Fibroblast of the aortic adventitia (primary cell): ENCODE measurements at places on chromosomes 1 and 21. TPM values are rescaled to one million over a fixed set of nuclear protein-coding genes. Genes with fewer than 3 reads are reported as not detected.

DNA sequence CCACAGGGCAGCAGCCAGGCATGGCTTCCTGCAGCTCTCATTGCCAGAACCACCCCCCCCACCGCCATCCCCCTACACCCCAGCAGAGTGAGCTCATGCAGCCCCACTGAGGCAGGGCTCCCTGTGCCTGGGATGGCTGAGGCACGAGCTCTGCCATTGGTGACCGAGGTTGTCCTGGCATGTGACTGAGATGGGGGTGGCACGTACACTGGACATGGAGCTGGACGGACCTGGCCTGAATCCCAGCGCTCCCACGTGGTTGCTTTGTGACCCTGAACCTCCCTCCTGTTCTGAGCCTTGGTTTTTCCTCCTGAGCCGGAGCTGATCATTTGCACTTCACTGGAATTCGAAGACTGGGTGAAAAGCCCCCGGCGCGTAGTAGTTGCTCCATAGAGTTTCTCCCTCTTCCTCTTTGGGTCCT, 28.3 kb downstream of the ALPL start:
- DNase-seq = no peak

DNA sequence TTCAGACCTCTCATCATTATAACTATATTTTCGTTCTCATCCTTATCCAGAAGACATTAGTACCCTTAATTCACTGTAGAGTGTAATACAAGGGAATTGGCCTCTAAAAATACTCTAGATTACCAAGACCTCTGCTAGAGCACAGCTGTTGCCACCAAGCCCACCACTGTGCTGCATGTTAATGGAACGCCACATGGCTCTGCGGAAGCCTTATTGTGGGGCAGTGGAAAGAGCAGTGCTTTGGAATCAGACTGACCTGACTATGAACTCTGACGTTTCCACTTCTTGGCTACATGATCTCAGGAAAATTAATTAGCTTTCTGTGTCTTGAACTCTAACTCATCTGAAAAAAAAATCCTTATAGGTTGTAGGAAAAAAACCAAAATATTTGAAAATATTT, 222.1 kb downstream of the LMX1A start:
- DNase-seq = no peak

DNA sequence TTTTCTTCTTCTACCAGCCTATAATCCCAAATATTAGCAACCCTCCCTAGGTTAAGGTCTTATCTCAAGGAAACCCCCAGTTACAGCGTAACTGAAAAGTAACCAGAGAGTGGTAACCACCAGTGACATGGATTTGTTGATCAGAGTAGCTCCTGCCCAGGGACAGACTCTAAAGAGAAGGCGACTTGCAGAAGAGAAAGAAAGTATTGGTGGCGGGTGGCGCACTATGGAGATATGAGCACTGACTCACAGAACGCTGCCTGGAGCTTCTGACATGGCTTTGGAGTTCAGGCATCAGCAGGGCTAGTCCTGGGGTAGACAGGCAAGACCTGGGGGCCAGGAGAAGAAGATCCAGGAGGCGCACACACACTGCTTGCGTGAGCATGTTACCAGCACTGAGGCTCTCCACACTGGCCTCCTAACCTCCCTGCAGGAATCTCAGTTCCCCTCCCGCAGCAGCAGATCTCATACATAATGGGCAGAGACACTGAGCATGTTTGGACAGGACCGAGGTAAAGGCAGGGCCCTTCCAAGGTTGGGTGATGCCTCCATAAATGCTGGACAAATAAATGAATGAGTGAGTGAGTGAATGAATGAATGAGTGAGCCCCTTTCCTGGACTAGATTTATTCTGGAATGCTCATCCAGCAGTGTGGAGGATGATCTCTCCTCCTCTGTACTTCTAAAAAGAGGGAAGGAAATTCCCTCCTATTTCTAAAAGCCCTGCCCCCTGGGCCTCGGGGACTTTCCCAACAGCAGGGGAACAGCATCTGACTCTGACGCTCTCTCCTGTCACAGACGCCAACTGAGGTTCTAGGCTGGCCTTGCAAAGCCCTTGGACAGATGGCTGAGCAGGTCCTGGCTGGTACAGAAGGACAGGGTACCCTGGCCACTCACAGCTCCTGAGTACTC, 175.5 kb downstream of the CLIC6 start:
- peak; percentile 33 for DNase-seq

DNA sequence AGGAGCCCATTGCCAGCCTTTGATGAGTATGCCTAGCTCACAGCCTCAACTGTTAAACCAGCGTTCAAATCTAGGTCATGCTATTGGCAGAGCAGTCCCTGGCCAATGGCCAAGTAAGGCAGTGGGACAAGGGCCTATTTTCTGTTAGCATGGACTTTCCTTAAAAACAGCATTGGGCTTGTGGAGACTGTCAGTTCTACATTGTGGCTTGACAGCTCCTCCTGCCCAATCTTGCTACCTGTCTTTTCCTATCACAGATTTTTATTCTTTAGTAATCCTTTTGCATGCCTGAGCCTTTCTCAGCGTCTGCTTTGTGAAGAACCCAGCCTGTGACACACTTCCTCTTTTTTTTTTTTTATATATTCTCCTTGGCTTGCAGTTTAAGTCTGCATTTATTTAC, 56.4 kb downstream of the DIP2A start:
- DNase-seq = peak; percentile 65

DNA sequence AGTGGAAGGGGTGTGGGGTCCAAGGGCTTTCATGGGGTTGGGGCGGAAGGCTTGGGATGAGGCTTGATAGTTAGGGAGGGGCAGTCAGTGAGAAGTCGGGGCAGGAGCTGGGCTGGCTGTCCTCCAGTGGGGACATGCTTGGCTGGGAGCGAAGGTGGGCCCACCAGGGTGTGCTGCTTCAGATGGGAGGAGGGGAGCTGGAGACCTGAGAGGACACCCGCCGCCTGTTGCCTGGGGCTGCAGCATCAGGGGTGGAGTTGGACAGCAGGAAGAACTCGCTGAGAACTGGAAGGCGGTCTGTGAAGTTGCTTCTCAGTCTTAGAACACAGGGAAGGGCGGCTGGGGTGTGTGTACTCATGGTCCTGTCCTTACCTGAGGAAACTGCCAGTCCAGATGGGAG, 1.6 kb downstream of the THEM5 start:
- DNase-seq = no peak

DNA sequence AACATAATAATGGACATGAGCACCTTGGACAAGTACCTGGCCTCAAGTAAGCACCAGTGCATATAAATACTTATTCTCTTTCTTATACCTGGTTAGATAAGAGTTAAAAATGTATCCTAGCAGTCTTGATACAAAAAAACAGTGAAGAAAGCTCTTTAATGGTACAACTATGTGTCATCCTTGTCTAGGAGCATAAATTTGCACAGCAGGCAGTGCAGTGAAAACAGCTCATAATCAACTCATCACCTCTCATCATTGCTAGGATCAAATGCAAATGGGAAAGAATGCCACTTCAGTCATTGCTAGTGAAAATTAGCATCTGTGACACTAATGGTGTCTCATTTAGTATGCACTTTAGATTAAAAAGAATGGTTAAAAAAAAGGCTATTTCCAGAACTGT, 7.6 kb downstream of the SAMSN1 start:
- no peak for DNase-seq

Gene WNT3A
- total RNA-seq = not detected in 2 replicates

DNA sequence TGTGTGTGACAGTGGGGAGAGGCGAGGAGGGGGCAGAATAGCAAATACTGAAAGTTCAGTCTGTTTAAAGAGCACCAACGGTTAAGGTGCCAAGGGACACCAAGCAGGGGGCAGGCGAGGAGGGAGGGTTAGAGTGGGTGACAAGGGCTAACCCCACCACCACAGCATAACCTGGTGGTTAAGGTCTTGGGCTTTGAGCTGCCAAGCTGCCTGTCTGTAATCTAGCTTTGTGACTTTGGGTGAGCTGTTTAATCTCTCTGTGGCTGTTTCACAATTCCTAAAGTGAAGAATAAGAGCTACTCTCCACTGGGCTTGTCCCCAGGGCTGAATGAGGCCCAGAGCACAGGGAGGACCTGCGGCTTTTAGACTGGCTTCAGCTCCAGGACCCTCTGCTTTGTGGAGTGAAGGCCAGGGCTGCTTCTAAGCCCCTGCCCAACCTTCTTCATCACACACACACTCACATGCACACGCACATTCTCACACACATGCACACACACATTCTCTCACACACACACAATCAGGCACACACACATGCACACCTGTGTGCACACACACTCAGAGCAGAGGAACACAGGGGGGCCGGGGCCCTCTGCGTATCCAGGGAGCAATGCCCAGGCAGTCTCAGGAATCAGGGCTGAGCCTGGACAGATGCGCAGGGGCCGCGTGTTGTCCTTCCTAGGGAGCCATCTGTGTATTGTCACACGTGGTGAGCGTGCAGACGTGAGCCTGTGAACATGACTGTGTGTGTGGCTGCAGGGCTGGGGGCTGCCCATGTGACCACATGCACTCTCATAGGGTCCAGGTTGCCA, 101.6 kb upstream of the TARDBP start:
- peak; percentile 16 for DNase-seq

DNA sequence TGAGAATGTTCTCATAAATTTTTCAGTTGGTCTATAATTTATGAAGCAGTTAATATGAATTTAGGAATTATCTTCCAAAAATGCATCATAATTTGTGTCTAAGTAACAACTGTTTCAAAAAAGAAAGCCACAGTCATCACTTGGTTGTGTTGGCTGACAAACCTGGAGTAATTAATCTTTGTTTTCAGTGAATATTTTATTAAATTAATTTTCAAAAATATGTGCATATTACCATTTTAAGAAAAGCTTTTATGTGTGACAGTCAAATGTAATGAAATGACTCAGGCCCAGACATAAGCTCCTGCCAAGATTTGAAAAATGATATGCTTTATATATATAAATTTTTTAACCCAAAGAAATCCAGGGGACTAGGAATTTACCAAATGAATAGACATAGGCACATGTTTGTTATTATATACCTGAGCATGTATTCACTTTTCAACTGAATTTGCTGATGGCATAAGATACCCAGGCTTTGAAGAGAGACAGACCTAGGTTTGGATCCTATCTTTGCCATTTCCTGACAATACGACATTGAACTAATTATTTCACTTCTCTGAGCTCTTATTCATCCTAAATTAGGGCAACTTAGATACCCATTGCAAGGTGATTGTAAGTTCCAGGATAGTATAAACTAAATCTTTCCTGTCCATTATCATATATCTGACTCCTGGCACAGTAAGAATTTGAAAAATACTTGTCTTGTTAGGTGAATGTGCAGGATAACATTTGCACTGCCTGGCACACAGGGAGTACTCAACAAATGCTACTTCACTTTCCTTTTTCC, 729.5 kb upstream of the ADGRL2 start:
- DNase-seq = no peak

Gene TTLL7
- 16.0 and 20.9 TPM in 2 replicates for total RNA-seq

DNA sequence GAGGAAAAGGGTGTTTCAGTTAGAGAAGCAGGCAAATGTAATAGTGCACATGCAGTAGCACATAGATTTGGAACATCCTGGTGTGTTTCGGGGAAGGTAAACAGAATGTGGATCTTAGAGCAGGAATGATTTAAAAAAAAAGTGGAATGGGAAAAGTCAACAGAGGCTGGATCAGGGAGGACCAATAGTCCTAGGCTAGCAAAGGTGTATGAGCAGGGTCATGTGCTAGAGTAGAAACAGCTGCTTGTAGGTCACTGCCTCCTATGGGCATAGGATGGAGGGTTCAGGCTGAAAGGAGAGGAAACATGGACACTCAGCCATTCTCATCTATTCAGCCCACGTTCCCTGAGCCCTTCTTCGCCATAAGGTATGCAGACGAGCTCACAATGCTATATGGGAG, 3.7 kb upstream of the KPNA6 start:
- no peak for DNase-seq

- peak; percentile 75 for DNase-seq
Measured at GRCh38 chr21:33828083-33828482, 87.5 kb downstream of the ATP5PO start.

GRCh38 chr1:3910857-3911845, 11.1 kb upstream of the C1orf174 start:
- DNase-seq = peak; percentile 42

DNA sequence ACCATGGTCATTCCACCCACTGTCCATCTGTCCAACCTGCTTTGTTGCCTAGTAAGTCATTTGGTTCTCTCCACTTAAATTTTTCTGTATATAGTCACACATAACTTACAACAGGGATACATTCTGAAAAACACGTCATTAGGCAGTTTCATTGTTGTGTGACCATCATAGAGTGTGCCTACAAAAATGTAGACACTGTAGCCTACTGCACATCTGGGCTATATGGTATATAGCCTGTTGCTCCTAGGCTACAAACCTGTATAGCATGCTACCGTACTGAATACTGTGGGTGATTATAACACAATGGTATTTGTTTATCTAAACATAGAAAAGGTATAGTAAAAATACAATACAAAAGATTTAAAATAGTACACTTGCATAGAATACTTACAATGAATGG, 10.0 kb upstream of the NPL start:
- no peak for DNase-seq

GRCh38 chr21:25539606-25540005, 67.7 kb downstream of the MRPL39 start:
- DNase-seq = no peak

DNA sequence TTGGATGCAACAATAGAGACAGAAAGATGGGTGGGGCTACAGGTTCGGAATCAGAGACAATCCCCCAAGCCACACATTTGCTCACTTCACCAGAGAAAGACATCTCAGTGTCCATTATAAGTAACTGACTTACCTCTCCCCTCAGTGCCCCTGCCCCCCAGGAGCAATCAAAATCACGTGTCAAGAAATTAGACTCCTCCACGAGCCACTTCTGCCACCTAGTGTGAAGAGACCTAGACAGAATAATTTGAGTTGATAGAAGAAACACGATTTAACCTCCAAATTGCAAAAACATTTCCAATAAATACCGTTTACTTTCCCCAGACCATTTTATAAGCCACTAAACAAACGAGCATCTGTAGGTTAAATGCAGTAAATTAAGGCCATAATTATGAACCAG, 123.2 kb downstream of the SLC30A10 start:
- DNase-seq = peak; percentile 30

DNA sequence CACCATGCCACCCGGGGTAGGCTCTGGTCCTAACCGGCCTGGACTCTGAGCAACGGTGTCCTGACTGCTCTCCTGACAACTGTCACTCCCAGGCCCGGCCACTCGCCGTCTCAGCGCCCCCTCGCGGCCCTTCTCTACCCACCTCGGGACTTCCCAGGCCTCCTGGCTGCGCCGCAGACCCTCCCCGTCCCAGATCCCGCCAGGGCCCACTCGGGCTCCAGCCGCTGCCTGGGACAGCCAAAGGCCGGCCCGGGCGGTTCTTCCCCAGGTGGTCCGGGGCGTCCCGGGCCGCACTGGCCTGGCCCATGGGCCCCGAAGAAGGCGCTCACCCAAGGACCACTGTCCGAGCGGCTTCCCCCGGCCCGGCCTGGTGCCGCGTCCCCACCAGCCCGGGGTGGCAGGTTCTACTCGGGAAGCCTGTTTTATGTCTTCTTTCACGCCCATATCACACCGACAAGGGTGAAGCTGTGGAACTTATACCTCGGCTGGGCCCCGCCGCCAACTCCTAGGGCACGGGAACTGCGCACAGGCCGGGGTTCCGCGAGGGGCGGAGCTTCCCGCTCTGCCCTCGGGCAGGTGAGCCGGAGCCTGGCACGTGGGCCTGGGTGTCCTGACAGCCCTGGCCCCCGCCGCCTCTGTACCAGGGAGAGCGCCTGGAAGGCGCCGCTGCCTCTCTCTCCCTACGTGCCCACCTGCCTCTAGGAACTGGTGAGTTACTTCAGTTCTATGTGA, 138.3 kb downstream of the TTLL7 start:
- no peak for DNase-seq

- DNase-seq = no peak
Measured at GRCh38 chr21:14241297-14241696, 25.3 kb downstream of the RBM11 start.

GRCh38 chr1:109466452-109467300, at the start of gene SYPL2:
TSS of gene SYPL2 (plus strand) at chr1:109466546. CDS start at chr1:109466844, 298 bp downstream.
- peak; percentile 12 for DNase-seq
